Cortex of kidney (tissue), 1 donor: ENCODE measurements at places on chromosomes 6 and 20.

DNA sequence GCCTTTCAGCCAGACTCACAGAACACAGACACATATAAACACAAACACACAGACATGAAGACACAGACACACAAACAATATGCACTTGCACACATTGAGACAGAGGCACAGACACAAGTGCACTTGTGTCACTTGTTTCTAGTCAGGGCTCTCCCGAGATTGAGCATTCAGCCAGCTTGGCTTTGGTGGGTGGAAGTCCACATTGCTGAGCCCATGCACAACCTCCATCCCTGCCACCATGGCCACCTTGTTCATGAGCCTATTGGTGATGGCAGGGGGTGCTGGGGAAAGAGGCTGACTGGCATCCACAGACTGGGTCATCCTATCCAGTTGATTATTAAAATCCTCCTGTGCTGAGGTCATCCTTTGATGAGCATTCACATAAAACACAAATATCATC, 11.5 kb upstream of the CST7 start:
- DNase-seq = no peak

- no peak for DNase-seq
Measured at GRCh38 chr6:134739299-134740026, 210.4 kb downstream of the ALDH8A1 start.

GRCh38 chr20:771741-772464, 3.6 kb upstream of the SLC52A3 start:
- DNase-seq = no peak

- DNase-seq = no peak
Measured at GRCh38 chr20:57589728-57590484, 29.0 kb downstream of the PCK1 start.

DNA sequence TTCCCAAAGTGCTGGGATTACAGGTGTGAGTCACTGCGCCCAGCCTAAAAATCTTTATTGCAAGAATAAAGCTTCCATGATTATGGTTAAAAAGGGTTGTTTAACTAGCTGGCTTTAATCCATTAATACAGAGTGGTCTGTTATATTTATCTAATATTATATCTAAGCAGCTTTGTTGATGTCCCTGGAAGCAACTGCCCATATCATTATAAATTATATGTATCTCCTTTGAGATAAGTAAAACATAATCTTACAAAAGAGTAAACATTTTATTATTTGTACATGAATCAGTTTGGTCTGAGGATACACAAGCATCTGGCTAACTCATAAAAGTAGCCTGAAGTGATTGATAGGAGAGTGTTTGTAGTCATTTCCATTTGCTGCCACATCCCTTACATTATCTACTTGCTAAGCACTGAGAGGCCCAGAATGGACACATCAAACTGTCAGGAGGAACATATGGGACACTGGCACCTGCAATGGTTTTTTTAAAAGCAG, 46.9 kb downstream of the TRAF3IP2 start:
- DNase-seq = no peak

- no peak for DNase-seq
Measured at GRCh38 chr6:56736804-56737203, 94.1 kb upstream of the DST start.

- no peak for DNase-seq
Measured at GRCh38 chr6:129637340-129638054, 72.5 kb downstream of the ARHGAP18 start.

- DNase-seq = no peak
Measured at GRCh38 chr20:44491635-44492395, 16.1 kb downstream of the TTPAL start.

GRCh38 chr20:5180421-5180820, 53.6 kb downstream of the CDS2 start:
- DNase-seq = no peak

GRCh38 chr6:13814938-13815575, 700 bp upstream of the MCUR1 start:
- DNase-seq = no peak

- DNase-seq = no peak
Measured at GRCh38 chr6:106802139-106802538, 172.4 kb downstream of the CD24 start.

GRCh38 chr6:38110481-38110971, 291.0 kb downstream of the ZFAND3 start:
- DNase-seq = no peak

DNA sequence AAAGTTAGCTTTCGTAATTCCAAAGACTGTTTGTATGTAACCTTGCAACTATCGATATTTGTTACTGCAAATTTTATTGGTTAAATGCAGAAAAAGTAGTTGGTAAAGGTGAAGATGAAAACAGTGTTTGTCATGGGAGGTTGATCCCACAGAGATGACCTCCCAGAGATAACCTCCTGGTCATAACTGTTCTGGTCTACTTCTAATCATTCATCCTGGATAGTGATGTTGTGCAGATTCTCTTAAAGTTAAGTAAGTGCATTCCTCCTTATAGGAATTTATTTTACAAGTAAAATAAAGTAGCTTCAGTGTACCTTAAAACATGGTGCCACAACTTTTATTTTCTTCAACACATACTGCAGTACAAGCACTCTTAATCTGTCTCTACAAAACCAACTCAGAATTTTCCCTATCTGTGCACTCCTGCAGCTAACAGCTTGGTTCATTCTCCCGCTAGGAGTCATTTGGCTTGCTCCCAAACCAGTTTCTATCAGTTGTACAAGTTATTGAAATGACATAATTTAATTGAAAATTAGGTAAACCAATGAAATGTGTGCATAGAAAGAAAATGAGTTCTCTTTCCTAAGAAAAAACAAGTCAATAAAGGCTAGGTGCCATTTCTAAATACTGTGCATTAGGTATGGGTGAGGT, 19.2 kb downstream of the METTL24 start:
- DNase-seq = no peak

DNA sequence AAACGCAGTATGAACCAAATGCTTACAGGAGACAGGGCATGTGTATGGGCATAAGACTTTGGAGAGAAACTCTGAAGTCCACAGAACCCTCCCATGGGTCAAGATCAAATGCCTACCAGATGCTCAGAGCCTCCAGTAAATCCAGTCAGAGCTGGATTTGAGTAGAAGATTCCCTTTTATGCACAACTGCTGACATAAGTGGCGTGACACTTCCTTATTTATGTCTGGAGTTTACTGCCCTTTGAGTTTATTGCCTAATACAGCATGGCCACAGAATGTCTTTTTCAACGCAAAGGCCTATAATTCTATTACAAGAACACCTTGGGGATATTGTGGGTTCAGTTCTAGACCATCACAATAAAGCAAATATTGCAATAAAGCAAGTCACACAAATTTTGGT, 220.0 kb upstream of the FOXQ1 start:
- no peak for DNase-seq

GRCh38 chr20:31573555-31574321, 31.4 kb upstream of the ID1 start:
- no peak for DNase-seq

- no peak for DNase-seq
Measured at GRCh38 chr20:36887752-36888090, 11.8 kb downstream of the TLDC2 start.

DNA sequence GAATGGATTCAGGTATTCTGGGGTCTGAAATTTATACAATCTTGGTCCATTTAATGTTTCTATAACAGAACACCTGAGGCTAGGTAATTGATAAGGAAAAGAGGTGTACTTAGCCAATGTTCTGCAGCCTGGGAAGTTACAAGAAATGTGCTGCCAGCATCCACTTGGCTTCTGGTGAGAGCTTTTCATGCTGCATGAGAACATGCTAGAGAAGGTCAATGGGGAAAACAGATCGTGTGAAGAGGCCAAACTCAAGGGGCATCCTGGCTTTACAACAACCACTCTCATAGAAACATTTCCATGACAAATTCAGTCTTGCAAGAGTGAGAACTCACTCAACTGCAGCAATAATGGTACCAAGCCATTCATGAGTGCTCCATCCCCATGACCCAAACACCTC, 16.8 kb downstream of the IL22RA2 start:
- no peak for DNase-seq

DNA sequence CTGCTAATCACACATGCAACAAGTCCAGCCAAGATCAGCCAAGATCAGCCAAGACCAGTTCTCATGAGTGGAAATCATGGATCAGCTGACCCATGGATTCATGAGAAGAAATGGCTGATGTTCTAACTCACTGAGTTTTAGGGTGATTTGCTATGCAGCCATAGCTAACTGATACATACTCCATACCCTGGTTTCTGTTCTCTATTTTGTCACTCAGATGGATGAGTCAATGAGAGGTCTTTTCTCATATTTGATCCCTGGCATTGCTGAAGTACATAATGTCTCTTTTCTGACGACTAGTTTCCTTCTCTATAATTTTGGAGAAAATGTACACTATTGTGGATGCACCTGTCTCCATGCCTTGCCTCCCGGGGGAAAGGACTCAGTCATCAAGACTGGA, 118.4 kb upstream of the LY86 start:
- DNase-seq = no peak

DNA sequence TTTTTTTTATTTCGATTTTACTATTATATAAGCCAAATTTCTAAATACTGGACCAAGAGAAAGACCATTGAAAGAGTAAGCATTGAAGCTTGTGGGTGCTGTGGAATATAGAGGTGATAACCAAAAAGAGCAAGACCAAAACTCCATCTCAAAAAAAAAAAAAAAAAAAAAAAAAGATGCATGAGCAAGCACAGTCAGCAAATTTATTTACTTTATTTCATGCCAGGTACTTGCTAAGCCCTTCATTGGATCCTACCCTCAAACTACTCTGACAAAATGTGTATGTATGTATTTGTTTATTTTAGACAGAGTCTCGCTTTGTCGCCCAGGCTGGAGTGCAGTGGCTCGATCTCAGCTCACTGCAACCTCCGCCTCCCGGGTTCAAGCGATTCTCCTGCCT, 27.8 kb downstream of the BAK1 start:
- DNase-seq = no peak
